Stimulated activated CD4-positive, alpha-beta T cell treated with anti-CD3 and anti-CD28 coated beads, Interleukin-12 subunit alpha, Interleukin-12 subunit beta, amount 100 ng/mL, for 48 hours (primary cell): ENCODE measurements at places on chromosomes 4 and X.

DNA sequence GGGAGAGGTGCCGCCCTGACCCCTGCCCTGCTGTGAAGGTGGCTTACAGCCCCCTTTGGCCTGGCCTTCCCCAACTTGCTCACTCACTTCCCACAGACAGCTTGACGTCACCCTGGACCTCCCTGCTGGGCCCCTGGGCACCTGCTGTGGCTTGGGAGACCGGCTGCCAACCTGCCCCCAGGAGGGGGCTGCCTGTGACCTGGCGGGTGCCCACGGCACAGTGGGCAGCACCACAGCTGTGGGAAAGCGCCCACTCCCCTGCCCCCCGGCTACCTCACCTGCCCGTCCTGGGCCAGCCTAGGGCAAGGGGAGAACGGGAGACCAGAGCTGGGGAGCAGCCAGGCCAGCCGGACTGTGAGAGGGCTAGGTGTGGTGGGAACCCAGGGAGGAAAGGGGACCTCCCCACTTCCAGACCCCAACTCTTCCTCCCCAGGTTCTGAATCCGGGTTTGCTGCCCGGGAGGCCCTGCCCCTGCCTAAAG is 2.4 kb upstream of the ZFP92 start:
- DNase-seq, result no peak

DNA sequence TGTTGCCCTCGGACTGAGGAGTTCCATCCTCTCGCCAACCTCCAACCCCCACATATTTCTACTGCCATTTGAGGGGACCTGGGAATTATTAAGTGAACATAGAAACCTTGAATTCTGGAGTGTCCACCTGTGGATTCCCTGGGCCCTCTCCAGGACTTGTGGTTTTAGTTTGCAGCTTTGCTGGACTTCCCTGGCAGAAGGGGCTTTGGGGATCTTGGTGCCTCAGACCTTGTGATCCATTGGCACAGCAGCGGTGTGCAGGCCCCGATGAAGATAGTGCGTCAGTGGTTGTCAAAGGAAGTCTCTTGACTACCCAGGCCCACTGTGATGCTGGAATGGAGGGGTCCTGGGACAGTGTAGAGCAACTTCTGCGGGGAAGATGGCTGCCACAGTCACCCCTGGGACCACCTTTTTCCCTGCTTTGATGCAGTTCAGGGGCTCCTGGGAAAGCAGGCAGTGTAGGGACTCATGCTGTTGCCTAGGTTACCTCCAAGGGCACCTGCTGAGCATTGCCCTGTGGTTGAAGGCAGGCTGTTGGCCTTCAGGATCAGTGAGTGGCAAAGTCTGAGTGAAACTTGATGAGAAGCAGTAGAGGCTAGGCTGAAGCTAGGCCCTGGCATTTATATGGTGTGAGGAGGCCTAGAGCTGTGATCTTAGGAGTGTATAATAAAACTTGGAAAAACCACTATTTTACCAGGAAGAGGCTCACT is 2.2 kb downstream of the SLC16A2 start:
- no peak for DNase-seq

GRCh38 chr4:107747748-107748486 is 27.9 kb upstream of the PAPSS1 start:
- DNase-seq, result no peak

DNA sequence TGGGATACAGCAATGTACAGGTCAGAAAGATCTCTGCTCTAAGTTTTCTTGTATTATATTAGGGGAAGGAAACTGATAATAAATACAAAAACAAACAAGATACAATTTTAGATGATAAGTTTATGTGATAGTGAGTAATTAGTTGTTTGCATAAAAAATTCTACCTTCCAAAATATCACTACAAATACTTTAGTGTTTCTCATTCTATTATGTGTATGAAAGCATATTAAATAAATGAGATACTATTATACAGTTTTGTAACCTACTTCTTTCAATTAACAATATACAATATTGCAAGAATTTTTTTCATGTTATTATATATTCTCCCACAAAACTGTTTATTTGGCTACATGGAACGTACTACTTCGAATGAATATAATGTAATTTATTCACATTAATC is 4.2 kb upstream of the FGF2 start:
- DNase-seq, result no peak

- no peak for DNase-seq
Observed at GRCh38 chr4:8592366-8593263, at the start of gene CPZ. CPZ (plus strand) TSS chr4:8592765; CDS start chr4:8592834, 69 bp downstream.

DNA sequence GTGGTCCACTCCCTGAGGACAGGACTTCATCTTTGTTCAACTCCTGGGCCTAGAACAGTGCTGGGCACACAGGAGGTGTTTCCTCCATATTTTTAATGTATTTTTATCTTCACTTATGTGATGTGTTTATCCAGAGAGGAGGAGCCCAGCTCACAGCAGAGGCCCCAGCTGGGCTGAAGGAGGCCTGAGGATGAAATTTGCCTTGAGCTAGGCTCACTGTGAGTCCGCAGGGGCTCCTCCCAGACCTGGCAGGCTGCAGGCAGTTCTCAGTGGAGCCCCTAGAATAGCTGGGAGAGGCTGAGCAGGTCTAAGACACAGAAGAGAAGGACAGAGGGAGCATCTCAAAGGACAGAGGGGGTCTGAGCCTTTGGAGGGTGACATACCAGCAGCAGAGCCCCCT is 26.8 kb downstream of the C4orf50 start:
- DNase-seq, result no peak

DNA sequence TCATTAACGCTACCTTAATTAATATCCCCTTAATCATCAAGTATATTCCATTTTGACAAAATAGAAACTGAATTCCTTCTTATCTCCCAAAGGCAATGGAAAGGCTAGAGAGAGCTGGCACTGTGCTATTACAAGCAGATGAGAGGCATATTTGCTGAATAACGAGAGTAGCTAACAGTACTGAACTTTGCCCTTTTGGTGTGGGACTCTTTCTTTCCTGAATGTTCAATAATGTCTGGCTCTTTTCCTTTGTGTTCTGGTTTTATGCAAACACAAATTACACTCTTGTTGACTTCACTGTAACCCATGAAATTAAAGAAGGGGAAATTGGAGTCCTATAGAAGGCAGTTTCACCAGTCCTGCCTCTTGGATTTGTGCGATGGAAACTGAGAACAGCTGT is 63.5 kb downstream of the SHROOM3 start:
- no peak for DNase-seq

GRCh38 chrX:17682259-17682658 is 55.0 kb upstream of the SCML1 start:
- DNase-seq, result no peak

DNA sequence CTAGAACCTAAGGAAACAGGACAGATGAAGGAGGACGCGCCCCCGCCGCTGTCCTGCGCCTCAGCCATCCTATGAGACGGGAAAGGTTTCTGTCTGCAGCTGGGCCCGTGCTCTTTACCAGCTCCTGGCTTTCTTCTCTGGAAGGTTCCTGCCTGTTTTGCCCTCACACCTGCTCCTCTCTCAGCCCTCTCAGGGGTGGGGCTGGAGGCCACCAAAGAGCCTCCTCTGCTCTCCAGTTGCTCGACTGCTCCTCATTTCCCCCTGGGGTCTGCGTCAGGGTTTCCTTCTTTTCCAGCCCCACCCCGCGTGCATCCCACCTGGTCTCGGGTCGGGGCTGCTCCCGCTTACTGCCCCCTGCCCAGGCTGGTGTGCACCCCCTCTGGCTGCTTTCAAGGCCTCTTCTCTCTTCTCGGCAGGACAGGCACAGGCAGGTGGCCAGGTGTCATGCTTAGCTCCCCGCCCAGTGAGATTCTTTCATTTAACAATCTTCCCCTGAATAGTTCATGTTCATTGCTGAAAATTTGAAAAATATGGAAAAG is 4.6 kb downstream of the HTT-AS start:
- no peak for DNase-seq

- no peak for DNase-seq
Observed at GRCh38 chr4:169885893-169886292, 128.1 kb upstream of the HPF1 start.

- no peak for DNase-seq
Observed at GRCh38 chr4:70737006-70737405, 15.2 kb downstream of the RUFY3 start.

DNA sequence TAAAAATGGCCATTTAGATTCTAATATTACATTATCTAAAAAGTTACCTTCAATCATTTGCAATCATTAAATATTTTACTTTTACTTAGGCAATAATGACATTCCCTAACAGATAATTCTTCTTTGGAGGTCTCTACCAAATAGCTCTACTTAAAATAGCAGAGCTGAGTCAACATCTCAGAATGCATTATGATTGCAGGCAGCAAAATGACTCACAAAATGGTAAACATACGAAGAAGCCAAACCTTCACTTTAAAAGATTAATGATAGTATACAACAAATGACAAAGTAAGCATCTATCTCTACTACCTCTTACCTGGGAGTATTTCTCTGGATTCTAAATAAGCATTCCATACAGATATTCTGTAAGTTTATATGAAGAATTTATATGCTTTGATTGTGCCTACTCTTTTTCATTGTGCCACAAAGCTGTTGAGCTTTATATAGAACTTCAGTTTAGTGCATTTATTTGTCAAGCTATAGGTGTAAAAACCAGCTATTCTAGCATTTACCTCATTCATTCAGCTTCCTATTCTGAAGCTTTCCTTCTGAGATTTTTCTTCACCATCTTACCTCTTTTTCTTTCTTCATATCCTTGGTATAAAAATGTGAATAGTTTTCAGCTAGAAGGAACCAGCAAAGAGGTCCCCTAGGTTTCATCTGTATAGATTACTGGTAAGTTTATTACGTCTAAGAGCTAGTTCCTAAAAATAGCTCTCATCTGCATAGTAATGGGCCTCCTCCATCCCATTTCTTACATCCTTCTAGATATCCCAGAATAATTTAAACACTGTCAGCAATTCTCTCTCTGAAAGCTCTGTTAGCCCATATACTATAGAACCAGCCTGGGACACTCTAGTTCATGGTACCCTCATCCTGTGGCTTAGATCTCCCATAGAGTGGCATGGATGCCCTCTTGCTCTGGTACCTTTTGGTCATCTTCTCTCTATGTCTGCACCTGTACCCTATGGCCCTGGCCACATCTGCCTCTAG is 17.2 kb upstream of the SPCS3 start:
- DNase-seq, result no peak

GRCh38 chr4:154208424-154208823 is 283.2 kb downstream of the DCHS2 start:
- DNase-seq, result no peak
